ENCODE measurements at places on chromosomes 13 and 19.

GRCh38 chr13:71924931-71925330, 57.9 kb upstream of the DACH1 start:
- no peak for DNase-seq

DNA sequence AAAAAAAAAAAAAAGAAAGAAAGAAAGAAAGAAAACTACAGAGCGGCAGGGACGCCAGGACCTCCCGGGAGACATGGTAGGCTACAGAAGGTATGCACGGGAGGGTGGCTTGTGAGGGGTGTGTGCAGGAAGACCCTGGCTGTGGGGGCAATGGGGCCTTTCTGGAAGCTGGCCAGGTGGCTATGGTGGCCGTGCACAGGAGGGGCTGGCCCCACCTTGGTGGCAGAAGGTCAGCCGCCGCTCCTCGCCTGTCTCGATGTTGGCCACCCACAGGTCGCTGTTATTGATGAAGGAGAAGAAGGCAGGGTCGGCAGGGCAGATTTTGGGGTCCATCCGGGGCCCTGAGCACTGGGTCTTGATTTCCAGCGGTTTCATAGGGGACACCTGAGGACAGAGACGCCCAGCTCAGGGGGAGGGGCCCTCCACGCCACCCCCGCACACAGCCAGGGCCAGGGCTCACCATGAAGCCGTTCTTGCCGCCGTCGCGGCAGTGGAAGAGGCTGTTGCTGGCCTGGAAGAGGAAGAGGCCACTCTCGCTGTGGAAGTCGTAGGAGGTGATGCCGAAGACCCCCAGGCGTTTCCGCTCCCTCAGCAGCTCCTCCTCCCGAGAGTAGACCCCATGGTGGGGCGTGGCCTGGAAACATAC, 19.8 kb downstream of the DPP9 start:
- DNase-seq = no peak

DNA sequence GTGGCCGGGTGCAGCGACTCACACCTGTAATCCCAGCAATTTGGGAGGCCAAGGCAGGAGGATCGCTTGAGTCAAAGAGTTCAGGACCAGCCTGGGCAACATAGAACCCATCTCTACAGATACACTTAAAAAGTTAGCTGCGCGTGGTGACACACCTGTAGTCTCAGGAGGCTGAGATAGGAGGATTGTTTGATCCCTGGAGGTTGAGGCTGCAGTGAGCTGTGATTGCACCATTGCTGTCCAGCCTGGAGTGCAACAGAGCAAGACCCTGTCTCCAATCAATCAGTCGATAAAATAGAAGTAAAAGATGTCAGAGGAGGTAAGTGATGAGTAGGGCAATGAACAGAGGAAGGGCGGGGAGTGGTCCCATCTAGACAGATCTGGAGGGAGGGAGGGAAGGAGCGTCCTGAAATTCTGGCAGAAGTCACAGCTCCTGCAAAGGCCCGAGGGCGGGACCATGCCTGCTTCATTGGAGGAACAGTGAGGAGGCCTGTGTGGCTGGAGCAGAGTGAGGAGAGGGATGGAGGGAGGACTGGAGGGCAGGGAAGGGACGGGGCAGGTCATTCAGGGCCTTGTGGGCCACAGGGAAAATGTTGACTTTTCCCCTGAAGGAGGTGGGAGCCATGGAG, 9.7 kb downstream of the SMIM24 start:
- DNase-seq = no peak

DNA sequence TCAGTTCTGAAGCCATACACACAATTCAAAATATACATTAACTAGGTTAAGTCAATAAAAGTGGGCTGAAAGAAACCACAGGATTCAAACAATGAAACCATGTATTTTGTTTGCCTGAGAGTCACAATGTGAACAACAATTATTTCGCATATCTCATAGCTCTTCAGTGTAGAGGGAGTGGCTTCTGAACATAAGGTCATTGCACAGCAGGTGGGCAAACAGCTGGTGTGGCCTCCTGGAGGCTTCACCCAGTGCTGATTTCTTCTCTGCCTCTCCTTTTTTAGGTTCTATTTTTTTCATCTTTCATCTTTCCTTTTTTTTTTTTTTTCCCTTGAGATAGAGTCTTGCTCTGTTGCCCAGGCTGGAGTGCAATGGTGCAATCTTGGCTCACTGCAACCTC, 40.4 kb upstream of the ZNF254 start:
- DNase-seq = no peak

DNA sequence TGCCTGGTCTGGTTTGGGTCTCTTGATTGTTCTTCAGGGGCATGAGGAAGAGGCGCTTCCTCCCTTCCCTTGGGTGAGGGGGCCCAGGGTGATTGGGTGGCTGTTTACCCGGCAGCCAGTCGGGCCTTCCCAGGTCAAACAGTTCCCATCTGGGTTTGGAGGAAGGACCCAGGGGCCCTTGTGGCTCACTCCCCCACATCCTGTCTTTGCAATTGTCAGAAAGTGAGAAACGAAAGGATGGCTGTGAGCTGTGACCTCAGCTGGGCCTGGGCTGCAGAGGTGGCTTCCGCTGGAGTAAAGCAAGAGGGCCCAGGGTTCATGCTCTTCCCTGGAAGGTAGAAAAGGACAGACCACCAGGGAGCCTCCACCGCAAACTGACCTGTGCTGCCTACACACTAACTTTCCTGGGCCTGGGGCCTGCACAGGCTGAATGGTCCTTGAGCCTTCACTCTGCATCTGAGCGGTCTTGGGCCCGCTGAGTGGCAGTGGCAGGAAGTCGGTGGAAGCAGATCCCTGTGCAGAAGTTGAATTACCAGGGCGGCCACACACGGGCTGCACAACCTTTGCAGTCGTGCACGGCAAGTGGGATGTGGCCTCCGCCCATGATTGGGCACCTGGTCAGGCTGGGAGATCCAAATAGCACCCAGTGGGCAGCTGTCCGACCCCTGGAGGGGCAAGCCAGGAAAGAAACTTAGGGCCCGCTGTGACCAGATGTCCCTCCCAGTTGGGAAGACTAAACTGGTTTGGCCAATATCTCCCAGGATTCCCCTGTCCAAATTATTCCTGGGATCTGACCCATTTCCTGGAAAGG, 5.3 kb upstream of the CD79A start:
- no peak for DNase-seq

Data from activated CD8-positive, alpha-beta memory T cell treated with anti-CD3 and anti-CD28 coated beads for 1 hour (primary cell).